Osteoblast (primary cell): ENCODE measurements at places on chromosomes 6 and 20.

DNA sequence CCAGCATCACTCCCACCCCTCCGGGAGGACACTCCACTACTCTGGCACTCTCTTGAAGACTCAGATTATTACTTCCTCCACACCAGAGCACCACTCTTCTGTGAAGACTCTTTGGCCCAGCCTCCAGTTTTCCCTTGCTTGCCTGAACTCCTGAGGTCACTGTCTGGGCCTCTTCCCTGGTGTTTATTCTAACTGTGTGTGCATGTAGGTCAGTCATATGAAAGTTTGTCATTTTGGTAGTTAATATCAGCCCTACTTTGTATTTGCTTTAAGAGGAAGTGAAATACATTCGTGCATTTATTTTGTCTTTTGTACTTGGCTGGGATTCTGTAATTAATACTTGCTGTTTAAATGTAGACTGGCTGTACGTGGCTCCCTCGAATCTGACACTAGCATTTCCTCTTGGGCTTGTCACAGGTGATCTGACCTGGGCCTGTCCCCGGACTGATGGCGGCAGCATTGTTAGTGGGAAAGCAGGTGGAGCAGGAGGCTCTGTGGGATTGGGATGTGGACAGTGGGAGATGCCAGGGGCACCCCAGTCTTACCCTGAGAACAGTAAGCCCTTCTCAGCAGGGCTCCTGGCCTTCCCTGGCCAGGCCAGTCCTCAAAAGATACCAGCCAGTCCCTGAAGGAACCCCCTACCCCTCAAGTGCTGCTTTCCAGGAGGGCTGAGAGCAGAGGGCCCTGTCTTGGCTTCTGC lies 350.5 kb downstream of the CDC5L start:
- no peak for DNase-seq

DNA sequence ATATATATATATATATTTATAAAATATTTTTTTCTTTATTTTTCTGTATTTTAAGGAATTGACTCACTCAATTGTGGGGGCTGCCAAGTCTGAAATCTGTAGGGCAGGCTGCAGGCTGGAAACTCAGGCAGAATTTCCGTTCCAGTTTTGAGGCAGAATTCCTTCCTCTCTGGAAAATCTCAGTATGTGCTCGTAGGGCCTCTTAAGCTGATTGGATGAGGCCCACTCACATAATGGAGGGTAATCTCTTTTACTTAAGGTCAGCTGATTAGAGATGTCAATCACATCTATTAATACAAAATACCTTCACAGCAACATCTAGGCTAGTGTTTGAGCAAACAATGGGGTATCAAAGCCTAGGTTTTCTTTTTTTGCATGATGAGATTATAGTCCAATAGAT lies 244.7 kb upstream of the RNF24 start:
- DNase-seq: no peak

- DNase-seq: no peak
Observed at GRCh38 chr6:47247227-47247797, 62.4 kb downstream of the TNFRSF21 start.

DNA sequence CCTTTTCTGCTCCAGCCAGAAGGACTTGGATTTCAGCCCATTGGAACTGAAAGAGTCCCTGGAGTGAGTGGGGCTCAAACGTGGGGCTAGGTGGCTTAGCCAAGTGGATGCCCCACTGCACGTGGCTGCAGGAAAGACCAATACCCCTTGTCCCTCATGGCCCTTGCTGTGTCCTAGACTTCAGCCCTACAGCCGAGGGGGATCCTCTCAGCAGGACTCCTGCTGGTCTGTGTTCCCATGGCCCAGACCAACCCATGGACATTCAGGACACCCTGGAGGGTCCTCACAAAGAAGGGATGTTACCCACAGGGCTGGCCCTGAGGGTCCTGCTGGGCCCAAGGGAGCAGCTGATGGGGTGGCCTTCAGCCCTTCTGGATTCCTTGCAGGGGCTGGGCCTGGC lies 30.0 kb upstream of the PHACTR3 start:
- peak; percentile 89 for DNase-seq

- DNase-seq: peak; percentile 21
Observed at GRCh38 chr6:112501705-112502104, 154.6 kb downstream of the RFPL4B start.

DNA sequence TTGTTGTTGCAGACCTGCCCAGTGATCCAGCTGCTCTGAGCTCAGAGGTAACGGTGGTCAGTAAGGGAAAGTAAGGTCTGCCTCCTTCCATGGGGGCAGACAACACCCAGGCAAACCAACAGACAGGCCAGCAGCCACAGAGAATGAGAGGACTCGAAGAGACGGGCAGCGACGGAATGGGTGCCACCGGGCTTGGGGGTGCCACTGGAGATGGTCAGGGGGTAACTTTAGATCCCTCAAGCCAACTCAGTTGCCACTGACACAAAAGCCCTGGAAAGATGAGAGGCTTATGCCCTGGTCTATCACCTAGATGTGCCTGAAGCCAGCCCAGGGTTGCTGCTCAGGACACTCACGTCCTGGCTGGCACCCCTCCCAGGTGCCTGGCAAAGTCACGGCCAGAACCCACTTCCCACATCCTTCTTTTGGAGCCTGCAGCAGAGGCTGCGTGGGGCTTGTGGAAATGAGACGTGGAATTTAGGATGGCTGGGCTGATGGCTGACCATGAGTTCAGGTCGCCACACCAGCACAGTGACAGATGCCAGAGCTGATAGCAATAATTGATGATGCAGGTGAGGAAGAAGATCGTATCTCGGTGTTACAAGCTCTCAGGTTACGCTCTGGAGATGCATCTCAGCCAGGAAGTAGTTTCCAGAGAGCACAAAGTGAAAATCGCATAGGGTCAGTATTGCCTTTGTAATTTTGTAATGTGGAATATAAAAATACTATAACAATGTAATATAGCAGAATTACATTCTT lies 209.1 kb downstream of the SYNDIG1 start:
- no peak for DNase-seq
